Stimulated activated CD8-positive, alpha-beta memory T cell treated with anti-CD3 and anti-CD28 coated beads, Interleukin-2, amount 100 ng/mL, for 1 hour (primary cell): ENCODE measurements at places on chromosomes 12 and 14.

GRCh38 chr12:59823567-59823966 lies 227.7 kb downstream of the SLC16A7 start:
- DNase-seq, result no peak

- DNase-seq, result no peak
These were observed 5.6 kb upstream of the NPAS3 start for GRCh38 chr14:32932914-32933628.

GRCh38 chr14:21825149-21825743 lies 151.6 kb upstream of the OR4E1 start:
- DNase-seq, result no peak

GRCh38 chr12:89756194-89756584 lies 47.6 kb upstream of the ATP2B1 start:
- no peak for DNase-seq

DNA sequence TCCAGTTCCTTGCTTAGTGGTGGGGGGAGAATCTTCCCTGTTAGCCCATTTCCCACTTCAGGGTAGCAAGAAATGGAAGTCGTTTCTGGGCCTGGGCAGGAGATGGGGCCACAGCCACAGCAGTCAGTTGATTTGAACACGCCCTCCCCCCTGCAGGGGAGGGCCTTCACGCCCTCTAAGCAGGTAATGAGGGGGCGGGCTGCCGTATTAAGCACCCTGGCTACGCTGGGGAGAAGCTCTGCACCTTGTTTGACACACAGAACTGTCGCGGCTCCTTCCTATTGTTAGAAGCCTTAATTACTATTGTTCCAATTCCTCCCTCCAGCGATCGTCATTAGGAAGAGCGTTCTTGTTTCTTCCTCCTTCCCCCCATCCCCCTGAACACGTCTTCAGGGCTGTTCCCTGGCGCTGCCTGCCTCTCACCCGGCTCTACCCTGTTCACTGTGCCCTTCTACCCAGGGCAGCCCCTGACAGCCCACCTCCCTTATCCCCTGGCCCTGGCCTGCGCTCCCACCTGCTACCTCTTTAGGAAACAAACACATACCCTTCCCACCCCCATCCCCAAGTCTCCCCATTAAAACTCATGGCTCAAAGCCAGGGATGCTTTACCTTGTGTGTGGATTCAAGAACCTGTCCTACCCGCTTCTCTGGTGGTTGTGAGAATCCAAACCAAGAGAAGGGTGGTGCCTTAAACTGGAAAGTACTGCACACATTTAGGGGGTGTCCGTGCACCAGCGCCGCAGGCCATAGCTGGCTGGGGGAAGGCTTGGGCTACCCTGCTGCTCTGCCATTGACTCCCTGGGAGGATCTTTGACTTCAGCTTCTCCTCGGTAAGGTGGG lies 137.6 kb downstream of the TSPAN9 start:
- no peak for DNase-seq

DNA sequence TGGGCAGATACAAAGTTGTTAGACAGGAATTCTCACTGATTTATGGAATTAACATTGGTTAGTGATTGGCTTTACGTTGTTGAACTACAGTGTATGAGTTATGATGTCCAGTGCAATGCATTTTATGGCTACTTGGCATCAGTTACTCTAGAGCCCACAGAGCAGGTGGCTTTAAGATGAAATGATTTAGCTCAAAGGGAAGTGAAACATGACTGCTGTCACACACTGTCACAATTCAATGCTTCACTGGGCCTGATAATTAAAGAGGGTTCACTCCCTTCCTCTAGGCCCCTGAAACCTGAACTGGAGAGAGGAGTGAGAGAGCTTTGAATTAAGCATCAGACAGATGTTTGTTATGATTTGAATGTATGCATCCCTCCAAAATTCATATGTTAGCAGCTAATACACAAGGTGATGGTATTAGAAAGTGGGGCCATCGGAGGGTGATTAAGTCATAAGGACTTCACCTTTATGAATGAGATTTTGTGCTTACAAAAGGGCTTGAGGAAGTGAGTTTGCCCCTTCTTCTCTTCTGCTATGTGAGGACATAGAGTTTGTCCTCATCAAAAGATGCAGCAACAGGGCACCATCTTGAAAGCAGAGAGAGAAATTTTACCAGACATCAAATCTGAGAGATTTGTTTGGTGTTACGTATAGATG lies 175.8 kb upstream of the GRIN2B start:
- DNase-seq, result no peak

DNA sequence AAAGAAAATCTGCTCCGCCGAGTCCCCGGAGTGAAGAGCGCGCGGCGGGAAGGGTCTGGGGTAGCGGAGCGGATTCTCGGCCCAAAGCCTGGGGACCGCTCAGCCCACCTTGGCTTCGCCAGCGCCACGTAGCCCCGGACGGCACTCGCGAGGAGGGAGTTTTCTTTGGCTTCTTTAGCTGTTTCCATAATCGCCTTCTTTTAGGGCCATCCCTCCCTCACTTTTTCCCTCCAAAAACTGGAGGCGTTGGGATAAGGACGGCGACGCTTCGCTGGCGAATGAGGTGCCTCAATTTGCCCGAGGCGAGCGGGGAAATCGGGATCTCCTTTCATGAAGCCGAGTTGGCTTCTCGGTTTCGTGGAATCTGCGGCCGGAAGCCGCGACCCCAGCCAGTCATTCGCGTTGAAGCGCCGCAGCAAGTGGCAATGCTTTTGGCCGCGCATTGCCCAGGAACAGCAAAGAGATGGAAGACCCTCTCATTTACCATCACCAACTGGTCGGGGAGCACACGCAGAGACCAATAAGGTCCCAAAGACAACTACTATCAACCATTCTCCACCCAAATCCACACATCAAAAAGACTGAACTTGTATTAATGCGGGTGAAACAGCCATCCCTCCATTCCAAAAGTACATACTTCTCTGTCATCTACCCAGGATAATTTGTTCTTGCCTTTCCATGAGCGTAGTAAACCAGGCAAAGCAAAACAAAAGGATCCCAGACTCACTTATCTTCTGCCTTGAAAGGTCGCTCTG lies 8.4 kb upstream of the SIX1 start:
- no peak for DNase-seq
